ENCODE measurements at places on chromosomes 7 and 10.

GRCh38 chr7:48087349-48087748, 1.7 kb upstream of the UPP1 start:
- DNase-seq = no peak

DNA sequence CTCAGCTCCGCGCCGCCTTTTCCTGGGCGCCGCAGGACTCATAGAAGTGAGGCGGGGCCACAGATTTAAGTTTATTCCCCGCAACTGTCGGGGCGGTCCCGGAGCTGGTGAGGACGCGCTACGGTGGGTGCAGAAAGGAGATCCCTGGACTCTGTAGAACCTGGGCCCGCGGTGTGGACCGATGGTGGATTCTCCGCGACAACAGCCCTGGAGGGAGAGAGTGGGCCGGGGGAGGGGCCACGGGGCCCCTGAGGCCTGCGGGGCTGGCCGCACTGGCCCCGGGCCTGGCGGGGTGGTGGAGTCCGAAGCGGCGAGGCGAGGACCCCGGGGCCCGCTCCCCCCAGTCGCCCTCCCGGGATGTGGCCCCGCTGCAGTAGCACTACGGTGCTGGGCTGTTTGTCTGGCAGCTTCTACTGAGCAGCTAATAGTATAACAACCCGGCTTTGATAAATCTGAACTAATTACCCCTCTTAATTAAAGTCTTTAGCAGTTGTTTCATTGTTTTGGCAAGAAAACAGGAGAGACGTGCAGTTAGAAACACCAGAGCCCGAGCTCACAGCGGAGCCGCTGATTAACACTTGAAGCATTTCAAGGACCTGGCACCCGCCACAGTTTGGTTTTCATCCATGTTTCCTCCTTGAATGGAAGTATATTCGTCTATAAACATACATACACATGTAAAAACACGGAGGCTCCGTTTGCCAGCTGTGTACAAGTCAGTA, 4.2 kb downstream of the FEZF1 start:
- DNase-seq = no peak

- no peak for DNase-seq
Measured at GRCh38 chr10:11746883-11747539, 4.8 kb downstream of the ECHDC3 start.

- no peak for DNase-seq
Measured at GRCh38 chr10:36181426-36182178, 539.5 kb upstream of the FZD8 start.

GRCh38 chr10:132390921-132391675, 5.9 kb upstream of the PWWP2B start:
- DNase-seq = no peak

GRCh38 chr7:69790977-69791724, 192.9 kb downstream of the AUTS2 start:
- peak; percentile 67 for DNase-seq

GRCh38 chr7:135840591-135840990, 92.0 kb upstream of the FAM180A start:
- no peak for DNase-seq

DNA sequence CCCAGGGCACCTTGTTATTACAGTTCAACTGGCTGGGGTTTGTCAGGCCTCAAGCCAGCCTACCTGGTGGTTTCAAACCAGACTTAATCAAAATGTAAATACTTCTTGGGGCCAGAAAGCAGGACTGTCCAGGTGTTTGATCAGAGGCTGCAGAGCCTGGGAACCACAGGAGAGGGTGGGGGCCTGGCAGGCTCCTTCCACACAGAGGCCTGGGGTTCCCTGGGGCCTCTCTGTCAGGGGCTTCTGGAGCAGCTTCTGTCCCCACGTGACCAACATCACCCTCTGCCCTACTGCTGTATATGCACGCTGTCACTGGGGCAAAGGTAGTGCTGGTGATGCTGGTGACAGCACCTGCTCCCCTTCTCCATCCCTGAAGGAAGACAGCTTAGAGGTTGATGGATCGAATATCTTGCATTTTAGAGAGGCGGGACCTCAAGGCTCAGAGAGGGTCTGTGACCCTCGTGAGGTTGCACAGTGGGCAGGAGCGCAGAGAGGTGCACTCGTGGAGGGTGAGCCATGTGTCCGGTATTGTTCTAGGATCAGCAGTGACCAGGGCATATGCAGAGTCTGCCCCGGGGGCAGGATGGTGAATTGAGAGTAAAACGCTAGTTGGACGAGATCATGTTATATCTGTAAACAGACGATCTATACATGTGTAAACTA, 95.4 kb downstream of the GRK5 start:
- no peak for DNase-seq

DNA sequence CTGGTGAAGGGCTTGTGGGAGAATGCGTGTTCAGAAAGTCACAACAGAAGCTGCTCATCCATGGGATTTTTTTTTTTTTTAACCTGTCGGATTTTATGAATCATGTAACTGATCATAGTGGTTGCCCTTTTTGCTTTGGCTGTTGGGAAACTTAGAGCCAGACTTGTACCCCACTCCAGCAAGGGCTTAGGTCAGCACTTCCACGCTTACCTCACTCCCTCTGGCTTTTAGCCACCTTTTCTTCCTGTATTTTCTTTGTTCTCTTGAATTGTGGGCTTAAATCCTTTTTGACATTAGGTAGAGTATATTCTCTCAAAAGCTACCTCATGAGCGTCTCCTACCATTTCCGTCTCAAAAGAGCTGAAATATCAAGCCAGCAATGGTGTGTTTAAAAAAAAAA, 113.6 kb upstream of the BTBD16 start:
- DNase-seq = no peak

DNA sequence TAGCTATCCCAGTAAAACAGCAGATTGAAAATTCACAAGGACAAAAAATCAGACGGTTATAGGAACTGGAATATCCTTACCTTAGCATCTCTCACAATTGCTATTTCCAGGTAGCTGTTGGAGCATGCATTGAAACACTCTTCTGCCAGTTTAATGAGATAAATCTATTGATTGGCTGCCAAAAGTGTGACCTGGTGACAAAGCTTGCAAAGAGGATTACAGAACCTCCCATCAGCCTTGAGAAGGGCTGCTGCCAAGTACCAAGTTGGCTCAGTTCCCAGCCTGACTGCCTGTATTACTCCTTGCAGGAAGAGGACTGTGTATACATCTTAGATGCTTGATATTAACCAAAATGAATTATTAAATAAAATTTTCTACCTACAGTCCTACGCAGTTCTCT, 5.1 kb downstream of the PRLHR start:
- DNase-seq = peak; percentile 45

- no peak for DNase-seq
Measured at GRCh38 chr10:45058992-45059561, 58.4 kb downstream of the ZNF22 start.

DNA sequence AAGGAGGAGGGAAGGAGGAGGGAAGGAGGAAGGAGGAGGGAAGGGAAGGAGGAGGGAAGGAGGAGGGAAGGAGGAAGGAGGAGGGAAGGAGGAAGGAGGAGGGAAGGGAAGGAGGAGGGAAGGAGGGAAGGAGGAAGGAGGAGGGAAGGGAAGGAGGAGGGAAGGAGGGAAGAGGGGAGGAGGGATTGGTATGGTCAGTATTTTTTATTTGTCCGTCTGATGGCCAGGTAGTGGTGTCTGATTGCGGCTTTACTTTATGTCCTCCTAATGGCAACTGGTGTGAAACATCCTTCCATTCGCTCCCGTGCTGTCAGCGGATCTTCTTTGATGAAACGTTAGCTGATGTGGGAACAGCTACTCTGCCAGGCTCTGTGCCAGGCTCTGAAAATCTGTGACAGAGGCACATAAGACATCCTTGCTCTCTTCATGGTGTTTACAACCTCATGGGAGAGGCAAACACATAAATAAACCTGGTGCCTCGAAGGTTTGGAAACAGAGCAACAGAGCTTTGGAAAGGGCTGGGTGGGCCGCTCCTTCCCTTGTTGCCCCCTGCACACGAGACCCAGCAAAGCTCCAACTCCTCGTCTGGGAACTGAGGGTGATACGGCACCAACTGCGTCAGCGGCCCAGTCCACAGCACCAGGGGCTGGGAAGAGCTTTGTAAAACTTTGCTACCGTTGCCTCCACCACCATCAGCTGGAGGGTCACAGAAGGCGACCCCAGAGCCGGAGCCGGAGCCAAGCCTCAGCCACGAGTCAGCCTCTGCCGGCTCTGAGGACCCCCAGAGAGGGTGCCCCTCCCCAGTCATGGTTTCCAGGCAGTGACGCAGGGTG, 40.3 kb downstream of the PDGFA start:
- no peak for DNase-seq

DNA sequence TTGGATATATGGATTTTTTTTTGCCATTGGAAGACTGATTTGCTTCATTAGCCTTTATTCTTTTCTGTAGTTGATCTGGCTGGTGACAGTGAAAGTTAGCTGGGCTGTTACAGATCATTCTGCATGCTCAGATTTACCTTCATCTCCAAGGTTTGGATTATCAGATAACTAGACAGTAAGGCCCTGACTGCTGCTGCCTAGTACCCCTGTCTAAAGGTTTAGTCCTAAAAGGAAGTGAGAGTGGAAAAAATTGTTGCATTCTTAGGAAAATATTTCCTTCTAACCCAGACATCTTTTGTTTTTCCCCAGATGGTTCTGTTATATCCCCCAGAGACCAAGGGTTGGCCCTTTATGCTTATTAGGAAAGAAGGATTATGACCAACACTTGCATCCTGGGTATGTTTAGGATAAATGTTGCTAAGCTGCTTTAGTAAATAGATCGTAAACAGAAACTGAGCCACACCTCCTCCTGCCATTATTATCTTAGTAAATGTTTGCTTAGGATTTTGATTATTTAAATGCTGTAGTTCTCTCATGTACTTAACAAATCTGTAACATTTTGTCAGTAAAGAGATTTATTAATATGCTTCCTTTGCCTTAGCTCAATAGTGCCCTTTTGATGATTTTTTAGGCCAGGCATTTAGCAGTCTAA, 44.4 kb downstream of the MCU start:
- DNase-seq = no peak

GRCh38 chr7:64559206-64559605, 3.7 kb downstream of the ZNF680 start:
- peak; percentile 68 for DNase-seq

- DNase-seq = peak; percentile 37
Measured at GRCh38 chr7:128812514-128813168, 17.6 kb upstream of the FLNC start.

- no peak for DNase-seq
Measured at GRCh38 chr7:131511774-131512535, 44.5 kb downstream of the PODXL start.

GRCh38 chr7:94178230-94178629, 174.1 kb upstream of the BET1 start:
- no peak for DNase-seq

- DNase-seq = no peak
Measured at GRCh38 chr7:80187727-80188126, 53.1 kb downstream of the GNAI1 start.

DNA sequence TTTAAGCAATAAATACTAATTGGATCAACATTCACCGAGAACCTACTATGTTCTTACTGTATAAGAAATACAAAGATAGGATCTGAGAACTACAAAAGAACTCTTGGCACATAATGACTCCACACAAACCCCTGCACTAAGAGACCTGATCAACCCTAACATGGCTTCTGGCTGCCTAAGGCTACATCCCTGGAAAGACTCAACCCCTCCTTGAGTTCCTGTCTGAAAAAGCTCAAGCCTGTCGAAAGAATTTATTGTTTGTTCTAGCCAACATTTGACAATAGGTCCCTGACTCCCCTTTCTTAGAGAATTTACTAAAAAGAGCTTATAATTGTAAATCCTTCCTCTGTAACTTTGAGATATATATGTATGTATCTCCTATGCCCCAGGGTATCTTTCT, 125.3 kb upstream of the SGCE start:
- DNase-seq = no peak

DNA sequence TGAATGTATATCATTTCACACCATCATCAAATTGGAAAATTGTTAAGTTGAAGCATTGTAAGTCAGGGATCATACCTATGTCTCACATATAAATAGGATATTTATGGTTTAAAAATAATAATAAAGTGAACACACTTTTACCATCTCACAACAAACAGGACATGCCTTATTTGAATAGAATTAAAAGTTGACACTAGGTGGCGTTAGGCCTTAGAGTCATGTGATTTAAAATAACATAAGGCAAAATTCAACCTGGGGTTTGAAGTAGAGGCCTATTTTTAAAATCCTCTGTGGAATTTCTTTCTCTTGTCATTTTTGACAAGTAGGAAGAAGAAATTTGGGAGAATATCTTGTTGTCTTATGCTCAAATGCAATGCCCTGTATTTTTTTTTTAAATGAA, 184.7 kb upstream of the PCDH15 start:
- no peak for DNase-seq

- DNase-seq = no peak
Measured at GRCh38 chr10:125056161-125057132, 103.9 kb downstream of the CTBP2 start.

DNA sequence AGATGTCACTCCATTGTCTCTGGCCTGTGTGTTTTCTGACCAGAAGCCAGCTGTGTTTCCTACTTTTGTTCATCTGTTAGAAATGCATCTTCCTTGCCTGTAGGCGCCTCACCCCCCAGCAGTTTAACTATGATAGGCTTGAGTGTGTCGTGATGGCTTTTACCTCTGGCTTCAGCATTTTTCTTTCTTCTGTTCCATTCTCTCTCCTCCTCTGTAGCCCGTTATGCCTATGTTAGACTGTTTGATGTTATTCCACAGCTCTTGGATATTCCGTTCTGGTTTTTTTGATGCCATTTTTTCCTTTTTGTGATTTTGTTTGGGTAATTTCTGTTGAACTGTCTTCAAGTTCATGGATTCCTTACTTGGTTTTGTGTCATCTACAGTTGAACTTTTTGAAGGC, 17.9 kb downstream of the MMP21 start:
- DNase-seq = no peak

GRCh38 chr10:17003651-17004286, 125.8 kb downstream of the CUBN start:
- DNase-seq = no peak

- no peak for DNase-seq
Measured at GRCh38 chr10:117454502-117454901, 79.3 kb upstream of the PDZD8 start.

- no peak for DNase-seq
Measured at GRCh38 chr7:106415433-106415832, 130.7 kb upstream of the NAMPT start.

GRCh38 chr7:12890586-12890985, 203.2 kb downstream of the ARL4A start:
- DNase-seq = no peak

DNA sequence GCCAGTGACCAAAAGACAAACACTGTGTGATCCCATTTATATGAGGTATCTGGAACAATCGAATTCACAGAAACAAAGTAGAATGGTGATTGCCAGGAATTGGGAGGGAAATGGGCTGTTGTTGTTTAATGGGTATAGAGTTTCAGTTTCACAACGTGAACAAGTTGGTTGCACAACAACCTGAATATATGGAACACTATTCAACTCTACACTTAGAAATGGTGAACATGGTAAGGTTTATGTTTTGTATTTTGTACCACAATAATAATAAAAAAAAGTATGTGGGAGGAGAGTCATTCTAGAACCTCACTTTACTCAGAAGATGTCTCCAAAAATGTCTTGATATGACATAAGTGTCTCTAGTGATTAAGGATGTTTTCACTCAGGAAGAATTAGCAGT, 85.2 kb upstream of the SGCE start:
- no peak for DNase-seq

GRCh38 chr7:85095806-85096205, 91.0 kb downstream of the SEMA3D start:
- DNase-seq = no peak
